ENCODE measurements at places on chromosomes 11 and 22. TPM values are rescaled to one million over a fixed set of nuclear protein-coding genes. Genes with fewer than 3 reads are reported as not detected.

Gene FGF3
- not detected for total RNA-seq

Gene TBX10
- total RNA-seq: 0.14 TPM

Gene MYH9
- total RNA-seq: 150 TPM

DNA sequence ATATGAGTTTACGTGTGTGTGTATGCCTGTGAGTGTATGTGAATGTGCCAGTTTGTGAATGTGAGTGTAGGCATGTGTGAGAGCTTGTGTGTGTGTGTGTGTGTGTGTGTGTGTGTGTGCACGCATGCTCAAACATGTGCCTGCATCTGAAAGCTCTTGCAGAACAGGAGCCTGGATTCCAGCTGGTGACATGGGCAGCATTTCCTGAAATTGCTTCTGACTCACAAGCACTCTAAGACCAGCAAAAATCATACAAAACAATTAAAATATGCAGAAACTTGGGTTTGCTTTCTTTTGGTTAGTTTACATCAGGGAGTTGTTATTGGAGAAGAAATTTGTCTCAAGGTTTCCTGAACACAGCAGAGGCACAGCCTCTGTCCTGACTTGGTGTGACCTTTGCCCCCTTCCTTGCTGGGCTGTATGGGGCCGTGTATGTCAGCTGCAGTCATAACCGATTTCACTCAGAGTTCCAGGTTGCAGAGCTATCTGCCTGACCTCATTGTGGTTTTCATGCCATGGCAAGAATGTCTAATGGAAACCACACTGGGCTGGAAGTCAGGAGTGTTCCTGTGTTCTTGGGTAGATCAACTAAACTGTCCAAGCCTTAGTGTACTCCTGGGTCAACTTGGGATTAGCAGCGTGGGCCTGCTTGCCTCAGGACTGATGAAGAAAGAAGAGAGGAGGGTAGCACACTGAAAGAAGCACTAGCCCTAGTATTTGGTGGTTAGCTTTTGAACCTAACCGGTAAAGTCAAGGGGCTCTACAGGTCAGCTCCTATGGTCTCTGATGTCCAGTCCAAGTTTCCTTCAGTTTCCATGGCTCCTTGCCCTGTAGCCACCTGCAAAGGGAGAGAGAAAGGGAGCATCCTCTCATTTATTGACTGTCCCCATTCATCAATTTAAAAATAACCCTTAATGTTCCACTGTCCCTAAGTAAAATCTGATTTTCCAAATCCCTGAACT is 143.7 kb downstream of the SNX19 start:
- DNase-seq: no peak
- H3K36me3 ChIP-seq: no peaks in the 10 kb centered on the region
- no peak overlapping the region for H3K4me3 ChIP-seq
- peaks cover 35% of the 10 kb centered on the region for H3K4me1 ChIP-seq
- no peaks in the 10 kb centered on the region for H3K27me3 ChIP-seq

DNA sequence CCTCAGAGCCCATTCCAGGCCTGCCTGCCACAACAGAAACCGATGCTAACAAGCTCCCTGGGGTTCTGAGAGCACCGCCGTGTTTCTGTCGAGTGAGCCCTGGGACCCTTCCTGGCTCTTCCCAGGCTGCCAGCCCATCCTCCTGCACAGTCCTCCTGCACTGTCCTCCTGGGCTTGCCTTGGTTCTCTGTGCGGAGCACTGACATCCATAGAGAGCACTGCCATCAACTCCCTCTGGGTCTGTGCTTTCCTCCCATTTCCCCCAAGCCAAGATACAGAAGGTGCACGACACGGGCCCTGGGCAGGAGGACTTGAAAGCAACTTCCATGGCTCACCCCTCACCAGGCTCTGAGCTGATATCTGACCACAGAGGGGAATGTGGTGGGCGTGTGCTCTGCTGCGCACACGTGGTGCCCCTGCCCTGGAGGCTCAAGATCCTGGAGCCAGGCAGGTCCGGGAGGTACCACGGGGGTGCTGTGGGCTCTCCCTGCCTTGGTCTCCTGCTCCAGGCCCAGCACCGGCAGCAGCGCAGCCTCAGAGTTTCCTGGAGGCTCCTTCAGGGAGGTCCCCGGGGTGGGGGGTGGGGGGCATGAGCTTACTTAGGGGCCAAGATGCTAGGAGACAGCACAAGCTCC is 304.2 kb downstream of the BRD1 start:
- no peak for DNase-seq
- peaks cover 27% of the 10 kb centered on the region for H3K27me3 ChIP-seq
- no peak overlapping the region for H3K27ac ChIP-seq

GRCh38 chr22:27937453-27937852 is 18.4 kb upstream of the PITPNB start:
- no peak overlapping the region for H3K4me3 ChIP-seq
- H3K36me3 ChIP-seq: no peaks in the 10 kb centered on the region
- H3K27me3 ChIP-seq: no peaks in the 10 kb centered on the region
- H3K27ac ChIP-seq: no peak overlapping the region

- H3K27me3 ChIP-seq: peaks cover 81% of the 10 kb centered on the region
- H3K4me1 ChIP-seq: no peaks in the 10 kb centered on the region
- H3K36me3 ChIP-seq: no peaks in the 10 kb centered on the region
- H3K27ac ChIP-seq: no peak overlapping the region
Observed at GRCh38 chr11:2180789-2181370, 9.3 kb upstream of the TH start.

Data from left ventricle myocardium inferior (tissue), 1 donor.